NCI-H526 treated with DMSO at 0.1 percent for 48 hours (cell line): ENCODE measurements at places on chromosomes 11 and 22.

DNA sequence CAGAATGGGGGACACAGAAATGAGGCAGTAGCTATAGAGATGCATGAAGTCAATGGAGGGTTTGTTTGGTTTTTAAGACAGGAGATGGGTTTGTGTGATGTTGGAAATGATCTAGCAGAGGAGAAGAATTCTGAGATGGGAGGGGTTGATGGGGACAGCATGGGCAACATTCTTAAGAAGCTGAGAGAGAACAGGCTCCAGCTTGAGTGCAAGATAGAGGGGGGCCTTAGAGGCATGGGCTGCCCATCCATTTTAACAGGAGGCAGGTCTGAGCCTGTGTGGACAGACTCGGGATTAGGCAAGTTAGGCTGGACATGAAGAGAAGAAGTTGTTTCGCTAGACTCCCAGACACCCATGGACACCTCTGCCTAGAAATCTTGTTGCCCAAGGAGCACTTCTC is 37.9 kb upstream of the NRIP3 start:
- no peak for DNase-seq

DNA sequence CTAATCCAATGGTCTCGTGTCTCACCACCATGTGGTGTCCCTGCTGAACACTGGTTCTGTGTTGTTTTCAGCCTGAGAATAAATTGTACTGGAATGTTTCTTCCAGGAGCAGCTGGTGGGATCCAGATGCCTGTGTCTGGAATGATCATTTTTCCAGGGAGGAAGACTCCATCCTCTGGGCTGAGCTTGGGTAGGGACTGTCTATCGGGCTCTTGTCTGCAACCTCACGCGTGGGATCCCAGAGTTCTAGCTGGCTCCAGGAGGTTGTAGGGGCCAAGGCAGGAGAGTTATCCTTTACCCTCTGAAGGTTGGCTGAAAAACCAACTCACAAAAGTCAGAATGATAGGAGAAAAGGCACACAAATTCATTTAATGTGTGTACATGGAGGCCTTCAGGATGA is 144.1 kb upstream of the B3GAT1 start:
- DNase-seq = no peak

DNA sequence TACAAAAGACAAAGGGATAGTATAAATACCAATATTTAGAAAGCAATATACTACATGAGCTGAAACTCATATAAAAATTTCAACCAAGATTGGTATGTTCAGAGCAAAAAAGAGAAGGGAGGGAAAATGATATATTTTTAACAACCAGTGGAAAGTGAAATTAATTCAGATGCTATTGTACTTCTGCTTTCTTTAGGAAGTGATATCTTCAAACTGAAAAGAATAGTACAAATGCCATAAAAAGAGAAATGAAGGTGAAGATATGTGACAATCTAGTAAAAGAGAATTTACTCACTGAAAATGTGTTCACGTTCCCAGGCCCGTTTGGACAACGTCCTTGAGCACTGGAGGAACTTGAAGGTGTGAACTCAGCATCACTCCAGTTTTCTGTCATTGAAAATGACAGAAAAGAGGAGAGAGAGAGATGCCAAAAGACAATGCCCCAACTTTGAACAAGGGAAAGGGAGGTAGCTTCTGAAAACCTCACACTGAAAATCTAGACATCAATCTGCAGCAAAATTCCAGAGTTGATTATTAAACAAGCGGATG is 47.5 kb downstream of the SC5D start:
- no peak for DNase-seq

DNA sequence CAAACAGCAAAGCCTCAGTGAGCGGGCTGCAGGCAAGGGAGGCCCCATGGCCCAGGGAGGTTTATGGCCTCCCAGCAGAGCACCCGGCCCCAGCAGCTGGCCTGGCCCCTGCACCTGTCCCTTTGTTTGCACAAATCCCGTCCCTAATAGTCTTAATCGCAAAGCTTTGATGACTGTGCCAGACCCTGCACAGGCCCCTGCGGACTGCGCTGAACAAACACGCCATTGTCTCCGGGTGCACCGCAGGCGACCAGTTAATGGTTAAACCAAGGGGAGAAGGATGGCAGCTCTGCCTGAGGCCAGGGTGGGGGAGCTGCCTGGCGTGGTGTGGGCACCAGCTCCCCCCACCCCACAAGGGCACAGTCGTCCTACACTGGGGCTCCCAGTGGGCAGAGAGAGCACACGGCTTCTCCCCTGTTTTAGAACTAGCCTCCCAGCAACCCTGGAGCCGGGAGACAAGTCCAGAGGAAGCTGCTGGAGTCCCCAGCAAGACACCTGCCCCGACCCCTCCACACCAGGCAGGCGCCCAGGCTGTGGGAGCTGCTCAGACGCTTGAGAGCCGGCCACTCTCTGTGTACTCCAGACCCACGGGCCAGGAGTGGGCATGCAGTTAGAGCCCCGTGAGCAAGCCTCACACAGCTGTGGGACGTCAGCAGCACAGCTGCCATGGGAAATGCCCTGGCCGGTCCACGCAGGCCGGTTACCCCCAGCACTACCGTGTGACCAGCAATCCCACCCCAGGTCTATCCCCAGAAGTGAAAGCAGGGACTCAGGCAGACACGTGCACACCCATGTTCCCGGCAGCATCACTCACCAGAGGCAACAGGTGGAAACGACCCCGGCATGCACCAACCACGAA is 39.7 kb upstream of the TH start:
- DNase-seq = peak; percentile 99

- no peak for DNase-seq
Measured at GRCh38 chr22:37112084-37112728, 2.7 kb upstream of the TMPRSS6 start.

- DNase-seq = no peak
Measured at GRCh38 chr11:58573451-58574104, 2.1 kb downstream of the LPXN start.

- no peak for DNase-seq
Measured at GRCh38 chr11:11740836-11741235, 100.9 kb upstream of the USP47 start.

GRCh38 chr22:23221351-23221804 is 41.1 kb downstream of the BCR start:
- no peak for DNase-seq

DNA sequence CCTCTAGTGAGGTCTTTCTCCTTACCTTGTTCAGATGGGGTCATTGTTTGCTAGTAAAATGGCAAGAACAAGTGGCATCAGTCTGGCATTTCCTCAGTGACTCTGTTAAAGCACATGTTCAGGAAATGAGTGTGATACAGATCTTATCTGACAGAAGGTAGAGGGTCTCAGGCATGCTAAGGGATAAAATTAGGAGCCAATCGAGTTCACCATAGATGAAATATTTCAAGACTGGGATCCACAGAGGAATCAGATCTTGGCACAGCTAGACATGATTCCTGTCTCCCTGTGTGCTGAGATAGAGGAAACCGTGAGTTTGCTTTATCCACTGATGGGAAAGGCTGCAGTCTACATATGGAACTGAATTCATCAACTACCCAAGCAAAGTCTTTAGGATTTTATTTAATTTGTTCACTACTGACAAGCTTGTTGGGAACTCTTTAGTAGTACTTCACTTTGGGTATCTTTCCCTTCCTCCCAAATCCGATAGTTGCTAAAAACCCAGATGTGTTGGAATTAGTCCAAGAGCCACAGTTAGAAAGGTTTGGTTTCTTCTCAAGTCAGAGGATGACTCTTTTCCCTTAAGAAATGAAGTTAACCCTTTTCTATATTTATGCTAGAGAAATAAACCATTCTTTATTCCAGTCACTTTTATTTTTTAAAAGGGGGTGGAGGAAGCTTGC is 18.4 kb downstream of the FAM118B start:
- DNase-seq = no peak

DNA sequence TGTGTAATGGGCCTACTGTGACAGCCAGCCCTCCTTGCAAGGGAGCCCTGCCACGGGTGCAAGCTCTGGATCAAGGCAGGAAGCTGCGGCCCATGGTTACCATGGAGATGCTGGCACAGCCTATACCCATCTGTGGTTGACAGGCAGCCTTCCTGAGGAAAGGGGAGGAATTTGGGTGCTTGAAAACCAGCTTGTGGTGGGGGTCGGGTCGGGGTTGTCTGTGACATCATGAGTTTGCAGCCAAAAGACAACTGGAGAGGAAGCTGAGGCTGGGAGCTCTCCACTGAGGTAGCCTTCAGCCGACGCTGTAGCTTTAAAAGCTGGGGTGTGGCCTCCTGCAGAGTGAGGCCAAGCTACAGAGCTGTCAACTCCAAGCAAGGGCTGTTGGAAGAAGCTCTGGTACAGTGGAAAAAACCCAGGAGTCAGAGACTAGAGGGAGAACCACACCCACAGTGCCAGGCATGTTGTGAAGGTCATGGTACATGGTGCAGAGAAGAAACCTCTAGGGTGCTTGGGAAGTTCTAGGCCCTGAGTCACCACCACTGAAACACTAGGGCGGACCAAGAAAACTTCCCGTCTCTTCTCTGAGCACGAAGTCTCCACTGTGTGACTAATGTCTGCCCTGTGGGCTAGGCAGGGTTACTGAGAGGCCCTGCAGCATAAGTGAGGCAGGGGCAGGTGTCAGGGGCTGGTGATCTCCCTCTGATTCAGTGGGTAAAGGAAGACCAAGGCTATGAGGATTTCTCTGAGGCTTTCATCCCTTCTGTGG is 10.8 kb upstream of the LDHA start:
- no peak for DNase-seq

- no peak for DNase-seq
Measured at GRCh38 chr11:102368472-102368871, 21.5 kb downstream of the BIRC2 start.

GRCh38 chr11:44694443-44694842 is 32.3 kb upstream of the TSPAN18 start:
- DNase-seq = no peak

DNA sequence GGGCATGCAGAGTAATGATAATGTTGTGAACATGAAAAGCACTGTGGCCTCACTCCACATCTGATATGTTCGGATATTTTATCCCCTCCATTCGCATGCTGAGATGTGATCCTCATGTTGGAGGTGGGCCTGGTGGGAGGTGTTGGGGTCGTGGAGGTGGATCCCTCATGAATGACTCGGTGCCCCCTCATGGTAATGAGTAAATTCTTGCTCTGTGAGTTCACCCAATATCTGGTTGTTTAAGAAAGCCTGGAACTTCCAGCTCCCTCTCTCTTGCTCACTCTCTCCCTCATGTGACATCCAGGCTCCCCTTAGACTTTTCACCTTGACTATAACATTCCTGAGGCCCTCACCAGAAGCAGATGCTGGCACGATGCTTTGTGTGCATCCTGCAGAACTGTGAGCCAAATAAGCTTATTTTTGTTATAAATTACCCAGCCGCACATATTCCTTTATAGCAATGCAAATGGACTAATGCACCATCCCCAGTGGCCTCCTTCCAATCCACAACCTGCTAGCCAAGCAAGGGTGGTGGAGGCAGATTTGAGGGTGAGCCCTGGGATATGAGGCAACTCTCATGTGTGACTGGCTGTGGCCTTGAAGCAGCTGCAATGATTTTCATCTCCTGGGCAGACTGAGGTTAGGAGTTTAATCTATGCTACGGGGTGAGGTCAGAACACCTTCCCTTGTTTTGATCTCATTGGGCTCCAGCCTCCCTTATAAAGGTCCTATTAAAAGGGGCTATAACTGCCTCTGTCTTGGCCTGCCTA is 276.5 kb downstream of the ETS1 start:
- no peak for DNase-seq

DNA sequence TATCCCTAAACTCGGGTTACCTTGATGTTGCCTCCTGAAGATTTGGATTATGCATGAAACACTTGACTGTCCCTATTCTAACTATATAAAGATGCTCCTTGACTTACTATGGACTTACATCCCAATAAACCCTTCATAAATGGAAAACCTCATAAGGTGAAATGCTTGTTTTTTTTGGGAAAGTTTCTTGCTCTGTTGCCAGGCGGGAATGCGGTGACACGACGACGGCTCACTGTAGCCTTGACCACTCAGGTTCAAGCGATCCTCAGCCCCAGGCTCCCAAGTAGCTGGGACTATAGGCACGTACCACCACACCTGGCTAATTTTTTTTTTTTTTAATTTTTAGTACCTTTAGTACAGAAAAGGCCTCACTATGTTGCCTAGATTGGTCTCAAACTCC is 10.6 kb downstream of the MAPK1 start:
- no peak for DNase-seq

DNA sequence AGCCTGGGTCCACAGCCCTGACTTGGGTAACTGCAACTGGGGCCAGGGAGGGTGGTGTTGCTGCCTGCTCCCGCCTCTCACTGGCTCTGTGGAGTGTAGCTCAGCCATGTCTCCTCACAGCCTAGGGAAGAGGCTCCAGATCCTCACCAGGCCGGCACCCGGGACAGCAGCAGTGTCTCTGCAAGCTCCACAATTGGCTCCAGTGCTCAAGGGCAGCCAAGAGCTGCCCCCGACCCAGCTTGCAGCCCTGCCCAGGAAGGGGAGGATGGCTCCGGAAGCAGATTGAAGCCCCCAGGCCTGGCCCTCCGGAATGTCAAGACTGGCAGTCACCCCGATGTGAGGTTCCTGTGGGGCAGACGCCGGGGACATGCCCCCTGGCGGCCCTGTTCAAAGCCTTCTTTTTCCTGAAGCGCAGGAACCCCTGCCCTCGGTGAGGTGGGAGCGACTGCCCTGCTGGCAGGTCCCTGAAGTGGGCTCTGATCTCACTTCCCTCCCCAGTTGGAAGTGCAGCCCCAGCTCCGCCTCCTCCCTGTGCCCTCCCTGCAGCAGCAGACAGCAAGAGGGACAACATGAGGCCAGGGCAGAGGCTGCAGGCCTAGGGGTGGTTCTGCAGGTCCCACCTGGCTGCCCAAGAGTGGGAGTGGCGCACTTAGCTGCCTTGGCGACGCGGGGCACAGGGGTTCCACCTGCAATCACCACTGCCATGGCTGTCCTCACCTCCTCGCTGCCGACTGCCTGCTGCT is 816.2 kb upstream of the LUZP2 start:
- DNase-seq = no peak

DNA sequence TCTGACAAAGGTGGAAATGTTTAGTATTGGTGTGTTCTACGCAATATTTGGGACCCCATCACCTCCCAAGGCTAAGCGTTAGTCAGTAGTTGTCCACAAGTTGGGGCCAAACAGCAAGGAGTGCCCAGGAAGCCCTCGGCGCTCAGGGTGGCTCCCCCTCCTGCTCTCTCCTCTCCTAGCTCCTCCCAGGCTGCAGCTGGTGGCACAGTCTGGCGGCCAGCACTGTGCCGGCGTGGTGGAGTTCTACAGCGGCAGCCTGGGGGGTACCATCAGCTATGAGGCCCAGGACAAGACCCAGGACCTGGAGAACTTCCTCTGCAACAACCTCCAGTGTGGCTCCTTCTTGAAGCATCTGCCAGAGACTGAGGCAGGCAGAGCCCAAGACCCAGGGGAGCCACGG is 16.8 kb downstream of the CD5 start:
- no peak for DNase-seq

DNA sequence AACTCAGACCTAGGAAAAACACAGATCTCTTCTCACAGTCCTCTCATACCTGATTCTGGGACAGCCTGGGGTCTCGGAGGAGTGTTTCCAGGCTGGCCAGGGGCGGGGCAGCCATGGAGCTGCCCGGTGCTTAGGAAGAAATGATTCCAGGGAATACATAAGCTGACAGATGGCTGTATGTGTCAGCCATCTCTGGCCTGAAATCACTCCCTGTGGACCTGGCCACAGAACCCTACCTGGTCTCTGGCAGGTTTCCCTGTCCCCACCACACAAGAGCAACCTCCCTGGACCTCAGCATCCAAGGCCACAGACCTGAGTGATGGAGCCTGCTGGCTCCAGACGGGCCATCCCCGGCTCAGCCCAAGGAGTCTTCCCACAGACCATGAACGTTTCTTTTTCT is 10.0 kb downstream of the GGA1 start:
- DNase-seq = no peak
